CD8-positive, alpha-beta T cell (primary cell): ENCODE measurements at places on chromosomes 11 and 22.

GRCh38 chr11:115659061-115659963, 155.1 kb upstream of the CADM1 start:
- DNase-seq: no peak

DNA sequence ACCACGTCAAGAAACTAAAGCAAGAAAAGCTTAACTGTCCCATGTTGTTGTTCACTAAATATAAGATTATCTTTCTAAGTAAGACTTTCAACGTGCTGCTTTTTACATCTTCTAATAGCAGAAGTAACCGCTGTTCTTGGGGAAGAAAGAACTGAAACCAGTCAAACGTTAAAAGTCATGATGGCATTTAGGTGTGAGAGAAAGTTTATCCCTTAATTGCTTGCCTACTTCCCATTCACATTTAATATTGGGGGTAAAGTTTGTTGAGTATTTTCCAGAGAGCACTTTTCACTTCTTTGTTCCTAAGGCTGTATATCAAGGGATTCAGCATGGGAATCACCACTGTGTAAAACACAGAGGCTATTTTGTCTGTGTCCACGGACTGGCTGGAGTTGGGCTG, 970 bp downstream of the OR5B21 start:
- DNase-seq: no peak

- no peak for DNase-seq
These were observed 7.0 kb downstream of the UNC93B1 start for GRCh38 chr11:67996622-67997474.

GRCh38 chr22:42977569-42977968, 37.4 kb downstream of the PACSIN2 start:
- DNase-seq: no peak

DNA sequence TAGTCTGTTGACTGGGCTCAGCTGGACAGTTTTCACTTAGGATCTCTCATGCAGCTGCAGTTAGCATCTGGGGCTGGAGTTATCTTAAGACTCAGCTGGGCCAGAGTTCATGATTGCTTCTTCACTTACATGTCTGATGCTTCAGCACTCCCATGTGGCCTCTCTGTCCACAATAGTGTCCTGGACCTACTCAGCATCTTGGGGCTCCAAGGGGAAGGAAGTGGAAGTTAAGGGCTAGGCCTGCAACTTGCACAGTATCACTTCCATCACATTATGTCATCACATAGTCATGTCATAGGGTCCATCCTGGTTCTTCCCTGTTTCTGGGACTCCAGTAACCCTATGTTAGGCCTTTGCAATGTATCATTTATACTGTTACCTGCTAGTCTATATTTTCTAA, 115.9 kb downstream of the C11orf65 start:
- no peak for DNase-seq

- no peak for DNase-seq
These were observed 63.9 kb downstream of the GAS2 start for GRCh38 chr11:22730319-22730718.

GRCh38 chr11:2386591-2386990, 9.5 kb downstream of the CD81 start:
- DNase-seq: no peak

DNA sequence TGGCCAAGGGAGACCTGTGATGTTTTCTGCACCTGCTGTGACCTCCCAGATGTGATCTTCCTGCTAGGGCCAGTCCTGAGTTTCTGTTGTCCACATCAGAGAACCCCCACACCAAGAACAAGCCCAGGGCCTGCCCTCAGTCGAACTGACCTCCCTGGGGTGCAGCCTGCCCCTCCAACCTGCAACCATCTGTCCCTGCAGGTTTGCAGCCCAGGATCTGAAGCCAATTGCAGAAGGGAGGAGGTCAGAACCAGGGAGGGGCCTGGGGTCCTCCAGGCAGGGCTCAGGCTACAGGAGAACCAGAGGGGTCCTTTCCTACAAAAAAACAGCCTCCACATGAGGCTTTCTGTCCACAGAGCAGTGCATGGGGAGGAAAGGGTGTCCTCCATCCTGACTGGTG, 807 bp downstream of the TRIM3 start:
- no peak for DNase-seq

DNA sequence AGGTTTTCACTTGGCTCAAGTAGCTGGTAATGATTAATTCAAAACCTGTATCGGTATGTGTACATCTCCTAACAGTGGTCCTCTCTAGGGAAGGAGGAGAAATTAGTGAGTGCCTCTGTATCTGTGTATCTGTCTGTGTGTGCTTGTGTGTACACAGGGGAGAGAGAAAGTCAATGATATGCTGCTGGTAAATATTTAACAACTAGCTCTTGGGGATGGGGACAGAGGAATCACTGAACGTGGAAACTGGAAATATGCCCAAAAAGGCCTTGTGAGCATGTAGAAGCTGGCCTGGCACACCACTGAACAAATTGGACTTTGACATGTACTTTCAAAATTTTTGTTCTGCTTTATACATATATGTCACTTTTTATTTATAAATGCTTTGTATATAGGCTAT, 214.0 kb upstream of the SYN3 start:
- no peak for DNase-seq

GRCh38 chr11:120212259-120212878, 1.5 kb downstream of the OAF start:
- DNase-seq: no peak

- DNase-seq: peak; percentile 58
These were observed 4.0 kb downstream of the TRIM6 start for GRCh38 chr11:5600374-5600851.

DNA sequence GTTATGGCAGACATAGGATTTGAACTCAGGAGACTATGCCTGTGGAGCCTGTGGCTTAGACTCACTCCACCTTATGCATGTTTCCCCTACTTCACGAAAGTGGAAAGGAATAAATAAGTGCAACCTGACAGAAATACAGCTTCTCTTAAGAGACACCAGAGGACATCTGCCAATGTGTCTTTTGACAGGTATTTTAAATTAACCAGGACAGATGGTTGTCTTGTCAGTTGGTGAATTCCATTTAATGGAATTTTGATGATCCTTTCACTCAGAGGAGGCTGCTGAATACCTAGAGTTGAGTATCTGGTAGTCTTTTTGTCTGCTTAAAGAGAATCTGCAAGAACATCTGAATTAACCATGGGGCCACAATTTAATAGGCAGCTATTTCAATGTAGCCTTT, 46.1 kb downstream of the NELL1 start:
- no peak for DNase-seq

GRCh38 chr11:40732132-40732531, 727.3 kb downstream of the LRRC4C start:
- no peak for DNase-seq

DNA sequence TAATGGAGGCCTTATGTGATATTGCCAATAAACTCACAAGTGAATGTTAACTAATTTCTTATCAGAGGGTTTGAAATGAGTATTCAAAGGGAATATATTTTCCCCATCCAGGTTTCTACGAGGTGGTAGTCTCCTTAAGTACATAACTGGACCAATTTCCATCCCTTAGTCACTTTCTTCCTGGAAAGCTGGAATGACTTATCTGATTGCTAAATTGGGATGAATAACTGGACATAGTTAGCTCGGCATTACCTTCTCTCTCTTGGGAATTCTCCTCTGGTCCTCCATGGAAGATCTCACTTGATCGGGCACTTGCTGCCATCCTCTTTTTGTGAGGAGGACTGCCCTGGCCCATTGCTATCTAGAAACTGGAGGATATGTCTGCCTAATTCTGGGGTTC, 109.1 kb downstream of the TRPC6 start:
- DNase-seq: no peak

DNA sequence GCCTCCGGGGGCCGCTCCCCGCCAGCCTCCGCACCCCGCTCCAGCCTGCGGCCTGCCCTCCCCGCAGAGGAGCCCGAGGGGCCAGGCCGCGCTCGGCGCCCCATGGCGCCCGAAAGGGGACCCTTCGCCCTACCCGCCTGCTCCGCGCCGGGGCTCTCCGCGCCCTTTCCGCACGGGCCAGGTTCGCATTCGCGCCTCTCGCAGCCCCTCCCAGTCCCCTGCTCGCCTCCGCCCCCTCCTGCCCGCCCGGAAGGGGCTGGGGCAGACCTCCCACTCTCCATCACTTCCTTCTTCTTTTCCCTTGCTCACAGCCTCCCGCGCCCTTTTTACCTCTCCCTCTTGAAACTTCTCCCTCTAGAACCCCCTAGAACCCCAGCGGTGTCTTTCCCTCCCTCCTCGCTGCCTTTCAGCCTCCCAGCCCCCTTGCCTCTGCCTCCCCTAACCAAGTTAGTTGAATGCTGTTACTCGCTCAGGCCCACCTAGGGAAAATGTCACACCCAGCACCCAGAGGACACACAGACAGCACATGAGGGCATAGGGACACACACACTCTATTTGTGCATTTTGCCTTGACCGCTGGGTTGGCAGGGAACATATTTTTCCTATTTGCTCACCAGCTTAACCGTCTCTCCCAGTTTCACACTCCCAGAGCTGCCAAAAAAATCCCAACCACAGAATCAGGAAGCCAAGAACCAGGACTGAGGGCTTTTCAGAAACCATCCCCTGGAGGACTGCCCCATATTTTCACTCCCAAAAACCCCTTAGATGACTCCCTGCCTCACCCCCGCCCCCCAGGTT, at the start of gene SLC43A3:
SLC43A3 (minus strand) TSS at position 193 of the 798 bp plus-strand sequence. CDS start 949 bp downstream, outside the sequence.
- peak; percentile 77 for DNase-seq

- no peak for DNase-seq
These were observed 4.9 kb downstream of the CLDN5 start for GRCh38 chr22:19519041-19519926.

DNA sequence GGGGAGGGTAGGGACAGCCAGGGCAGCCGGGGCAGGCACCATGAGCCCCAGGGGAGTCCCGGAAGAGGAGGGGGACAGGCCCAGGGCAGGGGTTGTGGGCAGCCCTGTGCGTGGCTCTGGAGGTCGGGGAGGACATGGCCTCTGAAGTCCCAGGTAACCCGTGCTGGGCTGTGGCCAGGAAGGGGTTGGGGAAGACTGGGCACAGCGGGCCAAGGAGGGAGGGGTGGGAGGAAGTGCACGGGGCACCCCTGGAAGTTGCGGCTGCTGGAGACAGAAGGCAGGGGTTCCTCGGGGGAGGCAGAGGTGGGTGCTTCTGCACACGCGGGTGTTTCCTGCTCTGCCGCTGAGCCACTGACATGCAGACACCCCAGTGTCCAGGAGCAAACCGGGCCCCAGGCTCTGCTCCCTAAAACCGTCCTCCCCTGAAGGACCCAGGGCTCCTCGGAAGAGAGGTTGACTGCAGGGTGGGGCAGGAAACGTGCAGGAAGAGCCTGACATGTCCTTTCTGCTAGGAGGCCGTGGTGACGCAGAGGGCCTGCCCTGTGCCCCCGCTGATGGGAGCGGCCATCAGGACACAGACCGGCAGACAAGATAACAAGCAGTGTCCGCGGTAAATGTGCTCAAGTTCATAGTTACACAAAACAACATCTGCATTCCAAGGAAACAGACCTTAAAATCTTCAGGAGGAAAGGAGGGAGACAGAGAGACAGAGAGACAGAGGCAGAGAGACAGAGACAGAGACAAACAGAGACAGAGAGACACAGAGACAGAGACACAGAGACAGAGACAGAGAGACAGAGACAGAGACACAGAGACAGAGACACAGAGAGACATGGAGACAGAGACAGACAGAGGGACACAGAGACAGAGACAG, 5.7 kb downstream of the TNNI2 start:
- DNase-seq: peak; percentile 39

GRCh38 chr11:3195251-3196160, 23.1 kb downstream of the MRGPRG start:
- DNase-seq: no peak

GRCh38 chr11:112288021-112288420, 27.4 kb upstream of the PLET1 start:
- no peak for DNase-seq

DNA sequence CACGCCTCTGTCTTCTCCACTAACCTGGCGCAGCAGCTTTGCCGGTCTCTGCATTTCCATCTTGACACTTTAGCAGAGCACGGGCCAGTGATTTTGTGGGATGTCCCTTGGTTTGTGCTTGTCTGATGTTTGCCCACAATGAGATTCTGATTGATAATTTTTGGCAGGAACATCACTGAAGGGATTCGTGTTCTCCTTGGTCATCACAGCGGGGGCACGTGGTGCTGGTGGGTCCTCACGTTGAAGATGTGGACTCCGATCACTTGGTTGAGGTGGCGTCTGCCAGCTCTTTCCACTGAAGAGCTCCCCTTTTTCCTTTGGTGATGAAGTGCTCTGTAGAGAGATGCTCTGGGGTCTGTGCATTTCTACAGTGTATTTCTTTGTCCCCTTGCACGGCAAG, 37.2 kb downstream of the TBC1D22A start:
- DNase-seq: no peak

DNA sequence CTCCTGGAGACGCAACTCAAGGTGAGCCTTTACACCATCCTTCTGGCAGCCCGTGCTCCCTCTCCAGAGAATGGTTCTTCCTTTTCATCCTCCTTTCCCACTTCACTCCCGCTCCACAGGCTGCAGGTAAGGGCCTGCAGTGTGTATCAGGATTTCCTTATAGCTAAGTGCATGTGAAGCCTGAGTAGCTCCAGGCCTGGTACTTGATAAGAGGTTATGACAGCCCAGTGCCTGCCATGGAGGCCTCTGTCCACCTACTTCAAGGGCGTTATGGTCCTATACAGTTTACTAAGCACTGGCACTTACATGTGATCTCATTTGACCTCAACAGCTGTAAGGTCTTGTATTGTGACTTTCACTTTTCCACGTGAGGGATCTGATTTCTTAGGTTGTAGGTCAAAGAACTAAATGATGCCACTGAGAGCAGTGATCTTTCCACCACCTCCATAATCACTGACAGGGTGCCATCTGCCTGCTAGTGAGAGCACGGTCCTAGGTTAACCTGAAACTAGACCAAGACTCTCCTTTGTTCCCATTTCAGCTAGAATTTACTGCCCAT, 18.1 kb downstream of the SSH3 start:
- no peak for DNase-seq

DNA sequence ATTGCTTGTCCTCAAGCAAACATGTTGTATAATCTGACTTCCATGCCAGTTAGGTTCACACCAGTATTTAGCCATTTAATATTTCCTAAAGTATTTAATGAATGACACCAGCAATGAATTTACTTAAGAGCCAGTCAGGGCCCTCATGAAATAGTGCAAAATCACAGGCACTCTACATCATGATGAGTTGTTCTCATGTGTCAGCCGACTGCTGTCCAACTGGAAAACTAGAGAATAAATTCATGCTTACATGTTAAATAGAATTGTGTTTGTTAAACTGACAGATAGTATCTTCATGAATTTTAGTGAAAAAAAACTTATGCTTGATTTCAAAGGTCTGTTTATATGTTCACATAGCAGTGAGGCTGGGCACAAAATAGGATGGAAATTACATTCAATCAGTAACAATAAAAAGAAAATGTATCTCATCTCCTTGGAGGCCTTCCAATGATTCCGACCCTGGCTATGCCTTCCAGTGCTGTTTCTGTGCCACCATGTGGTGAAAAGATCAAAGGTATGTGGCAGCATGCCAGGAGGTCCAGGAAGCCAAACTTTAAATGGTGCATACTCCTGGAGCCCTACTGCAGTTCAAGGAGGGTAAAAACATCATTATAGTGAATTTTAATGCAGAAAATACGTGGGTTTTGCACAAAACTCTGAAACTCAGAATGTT, 45.2 kb downstream of the CTSC start:
- no peak for DNase-seq

- DNase-seq: no peak
These were observed 2.5 kb downstream of the FERMT3 start for GRCh38 chr11:64208796-64209562.

- no peak for DNase-seq
These were observed 3.1 kb downstream of the PRDM11 start for GRCh38 chr11:45149483-45150056.
